NCI-H1694 (cell line): ENCODE measurements at places on chromosomes 13 and 19.

- no peak for DNase-seq
These were observed 802 bp downstream of the CDC37 start for GRCh38 chr19:10402441-10403038.

GRCh38 chr19:39126312-39127187 is 964 bp downstream of the PAK4 start:
- no peak for DNase-seq

DNA sequence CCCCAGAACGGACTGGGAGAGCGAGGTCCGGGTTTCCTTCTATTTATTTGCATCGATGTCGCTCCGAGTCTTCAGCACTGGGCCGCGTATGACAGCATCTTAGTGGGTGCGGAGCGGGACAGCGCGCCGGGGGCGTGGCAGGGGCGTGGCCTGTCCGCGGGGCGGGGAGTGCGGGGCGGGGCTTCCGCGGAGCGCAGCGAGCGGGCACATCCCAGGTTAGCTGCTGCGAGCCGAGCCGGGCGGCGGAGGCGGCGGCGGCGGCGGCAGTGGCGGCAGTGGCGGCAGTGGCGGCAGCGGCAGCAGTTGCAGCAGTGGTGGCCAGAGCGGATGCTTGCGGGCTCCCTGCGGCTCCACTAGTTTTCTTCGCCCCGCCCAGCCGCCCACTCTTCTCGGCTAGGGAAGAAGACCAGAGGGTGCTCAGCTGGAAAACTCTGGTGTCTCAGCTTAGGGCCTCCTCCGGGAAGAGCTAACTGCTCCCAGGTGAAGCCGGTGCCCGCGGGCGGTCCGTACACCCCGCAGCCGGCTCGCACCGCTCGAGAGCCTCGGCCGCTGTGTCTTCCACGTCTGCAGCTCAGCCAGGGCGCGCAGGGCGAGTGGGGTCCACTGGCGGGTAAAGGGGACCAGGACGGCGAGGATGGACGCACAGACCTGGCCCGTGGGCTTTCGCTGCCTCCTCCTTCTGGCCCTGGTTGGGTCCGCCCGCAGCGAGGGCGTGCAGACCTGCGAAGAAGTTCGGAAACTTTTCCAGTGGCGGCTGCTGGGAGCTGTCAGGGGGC is at the start of gene GPC5:
TSS of gene GPC5 (plus strand) at position 209 of the 776 bp plus-strand sequence.
- no peak for DNase-seq

DNA sequence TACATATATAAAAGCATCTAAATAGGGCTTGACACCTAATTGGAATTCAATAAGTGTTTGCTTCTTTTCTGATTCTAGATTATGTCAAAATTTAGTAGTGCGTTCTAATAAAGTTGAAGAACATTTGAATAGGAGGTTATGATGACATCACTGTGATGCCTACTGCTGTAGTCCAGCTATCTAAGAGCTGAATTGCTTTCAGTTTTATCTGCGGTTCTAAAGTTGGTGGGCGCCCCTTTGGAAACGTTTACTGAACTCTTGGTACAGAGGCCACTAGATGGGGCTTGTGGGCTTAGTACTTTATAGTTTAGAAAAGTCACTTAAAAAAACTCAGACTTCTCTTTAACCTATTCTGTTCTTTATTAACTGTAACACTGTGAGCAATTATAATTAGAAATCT is 776.9 kb downstream of the GPC5 start:
- peak; percentile 72 for DNase-seq

DNA sequence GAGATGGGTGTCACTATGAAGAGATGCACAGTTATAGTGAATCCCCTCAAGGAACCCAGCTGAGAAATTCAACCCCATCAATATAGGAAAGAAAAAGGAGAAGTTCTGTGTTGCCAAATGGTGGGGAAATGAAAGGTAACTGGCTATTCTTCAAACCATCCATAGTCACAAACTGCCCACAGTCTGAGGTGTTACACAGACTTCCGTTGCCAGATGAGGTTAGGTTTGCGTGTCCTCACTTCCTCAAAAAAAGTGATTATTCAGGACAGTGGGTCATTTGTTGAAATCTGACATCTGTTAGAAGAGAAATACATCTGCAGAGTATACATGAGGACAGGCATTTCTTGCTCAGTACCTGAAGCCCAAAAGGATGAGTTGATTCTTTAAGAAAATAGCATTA is 9.0 kb downstream of the SIGLEC5 start:
- DNase-seq: no peak

DNA sequence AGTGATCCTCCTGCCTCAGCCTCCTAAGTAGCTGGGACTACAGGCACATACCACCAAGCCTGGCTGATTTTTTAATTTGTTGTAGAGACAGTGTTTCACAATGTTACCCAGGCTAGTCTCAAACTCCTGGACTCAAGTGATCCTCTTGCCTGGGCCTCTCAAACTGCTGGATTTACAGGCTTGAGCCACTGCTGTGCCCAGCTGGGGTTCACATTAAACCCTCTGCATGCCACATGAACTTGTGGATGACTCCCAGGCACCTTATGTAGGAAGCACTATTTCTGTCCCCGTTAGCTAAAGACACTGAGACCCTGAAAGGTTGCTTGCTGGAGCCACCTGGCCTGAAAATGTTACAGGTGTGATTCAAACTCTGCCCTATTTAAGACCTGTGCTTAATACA is 10.5 kb downstream of the MYH14 start:
- DNase-seq: no peak

DNA sequence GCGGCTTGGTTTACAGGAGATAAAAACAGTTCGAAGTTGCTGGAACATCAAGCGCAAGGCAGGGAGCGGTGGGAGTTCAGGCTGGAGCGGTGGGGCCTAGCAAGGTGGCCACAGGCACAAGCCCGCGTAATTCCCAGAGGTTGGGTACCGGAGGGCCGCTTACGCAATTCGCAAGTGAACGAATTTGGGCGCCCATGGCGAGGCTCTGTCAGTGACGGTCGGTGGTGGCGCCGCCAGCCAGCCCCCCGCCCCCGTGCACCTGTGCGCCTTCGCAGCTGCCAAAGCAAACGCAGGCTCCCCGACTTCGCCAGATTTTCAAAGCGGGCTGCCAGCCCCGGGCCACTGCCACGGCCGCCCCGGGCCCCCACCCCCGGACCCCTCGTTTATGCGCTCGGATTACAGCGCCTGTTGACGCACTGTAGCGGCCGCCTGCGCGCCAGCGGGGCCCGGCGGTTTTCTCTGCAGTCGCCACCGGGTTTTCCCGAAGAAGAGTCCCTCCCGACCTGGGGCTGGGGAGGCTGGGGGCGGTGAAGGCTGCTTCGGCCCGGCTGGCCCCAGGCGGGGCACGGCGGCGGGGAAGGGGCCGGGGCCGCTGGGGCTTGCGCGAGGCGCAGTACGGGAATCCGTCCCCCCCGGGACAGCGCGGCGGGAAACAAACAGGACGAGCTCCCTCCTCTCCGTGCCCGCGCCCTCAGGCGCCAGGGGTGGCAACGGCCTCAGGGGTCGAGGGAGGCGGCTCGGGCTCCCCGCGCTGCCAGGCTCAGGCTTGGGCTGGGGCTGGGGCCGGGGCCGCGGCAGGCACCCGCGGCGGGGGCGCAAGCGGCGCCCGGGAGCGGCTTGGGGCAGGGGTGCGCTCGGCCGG is 709 bp downstream of the N4BP2L1 start:
- no peak for DNase-seq

DNA sequence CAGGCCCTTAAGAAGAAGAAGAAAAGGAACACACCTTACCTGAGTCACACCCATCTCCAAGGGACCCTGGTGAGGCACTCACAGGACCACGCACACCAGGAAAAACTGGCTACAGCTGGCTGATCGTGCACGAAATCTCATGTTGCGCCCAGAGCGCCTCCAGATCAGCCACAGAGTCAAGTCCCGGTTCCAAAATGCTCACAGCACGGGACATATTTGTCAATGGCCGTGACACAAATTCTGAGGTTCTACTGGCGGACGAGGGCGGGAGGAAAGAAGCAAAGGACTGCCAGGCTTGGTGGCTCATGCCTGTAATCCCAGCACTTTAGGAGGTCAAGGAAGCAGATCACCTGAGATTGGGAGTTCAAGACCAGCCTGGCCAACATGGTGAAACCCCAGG is 21.5 kb downstream of the SH3GL1 start:
- DNase-seq: no peak

DNA sequence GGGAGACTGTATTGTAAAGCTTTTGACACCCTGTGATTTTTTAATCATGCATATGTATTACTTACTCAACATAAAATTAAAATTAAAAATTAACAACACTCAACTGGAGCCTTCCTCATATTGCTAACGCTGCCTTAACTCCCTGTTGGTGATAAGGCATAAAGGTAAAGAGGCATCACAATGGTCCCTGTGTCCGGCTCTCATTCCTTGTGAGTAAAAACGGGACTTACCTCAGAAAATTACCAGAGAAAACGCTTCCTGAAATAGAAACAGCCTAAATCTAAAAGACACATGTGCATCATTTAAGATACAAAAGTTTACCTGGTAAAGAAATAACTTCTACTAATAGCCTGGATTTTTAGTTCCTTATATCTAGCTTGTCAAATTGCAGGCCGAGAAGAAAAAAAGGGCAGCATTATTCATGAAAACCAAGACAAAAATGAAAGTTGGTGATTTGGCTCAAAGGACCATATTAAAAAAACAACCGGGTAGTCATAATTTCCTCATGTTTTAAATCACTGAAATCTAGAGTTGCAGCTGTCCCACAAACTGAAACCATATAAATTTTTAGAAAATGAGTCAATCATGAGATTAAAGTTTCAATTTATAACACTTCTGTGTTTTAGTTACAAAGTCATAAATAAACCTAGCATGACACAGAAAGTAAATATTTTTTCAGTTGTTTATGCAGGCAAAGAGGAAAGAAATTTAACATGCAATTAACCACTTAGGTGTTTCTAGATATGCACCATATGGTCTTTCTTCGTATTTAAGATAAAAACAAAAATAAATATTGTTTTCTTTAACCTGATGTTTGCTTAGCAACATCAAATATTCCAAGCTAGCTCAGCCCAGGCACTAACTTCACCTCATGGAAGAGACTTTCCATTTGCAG is 94.7 kb downstream of the MIPEP start:
- no peak for DNase-seq

GRCh38 chr19:51460164-51460992 is 2.1 kb upstream of the SIGLEC8 start:
- DNase-seq: no peak

DNA sequence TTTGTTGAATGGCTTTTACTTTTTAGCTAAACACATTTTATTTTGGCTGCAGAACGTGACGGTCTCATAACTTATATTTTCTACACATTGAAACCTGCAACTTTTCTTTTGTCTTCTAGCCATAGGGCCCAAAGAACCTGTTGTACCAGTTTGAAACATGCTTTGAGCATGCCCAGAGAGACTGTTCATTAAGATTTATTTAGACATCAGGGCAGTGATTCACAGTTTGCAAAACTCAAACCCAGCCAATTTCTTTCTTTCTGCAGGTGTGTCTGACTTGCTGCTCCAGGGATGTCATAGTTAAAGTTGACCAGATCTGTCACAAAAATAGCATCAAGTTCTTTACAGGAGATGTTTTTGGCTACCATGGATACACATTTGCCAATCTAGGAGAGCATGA is 22.0 kb downstream of the SAE1 start:
- no peak for DNase-seq

- DNase-seq: no peak
These were observed 32.3 kb downstream of the NFIX start for GRCh38 chr19:13027557-13027956.

- DNase-seq: no peak
These were observed 911.0 kb downstream of the PCDH17 start for GRCh38 chr13:58542530-58542929.

DNA sequence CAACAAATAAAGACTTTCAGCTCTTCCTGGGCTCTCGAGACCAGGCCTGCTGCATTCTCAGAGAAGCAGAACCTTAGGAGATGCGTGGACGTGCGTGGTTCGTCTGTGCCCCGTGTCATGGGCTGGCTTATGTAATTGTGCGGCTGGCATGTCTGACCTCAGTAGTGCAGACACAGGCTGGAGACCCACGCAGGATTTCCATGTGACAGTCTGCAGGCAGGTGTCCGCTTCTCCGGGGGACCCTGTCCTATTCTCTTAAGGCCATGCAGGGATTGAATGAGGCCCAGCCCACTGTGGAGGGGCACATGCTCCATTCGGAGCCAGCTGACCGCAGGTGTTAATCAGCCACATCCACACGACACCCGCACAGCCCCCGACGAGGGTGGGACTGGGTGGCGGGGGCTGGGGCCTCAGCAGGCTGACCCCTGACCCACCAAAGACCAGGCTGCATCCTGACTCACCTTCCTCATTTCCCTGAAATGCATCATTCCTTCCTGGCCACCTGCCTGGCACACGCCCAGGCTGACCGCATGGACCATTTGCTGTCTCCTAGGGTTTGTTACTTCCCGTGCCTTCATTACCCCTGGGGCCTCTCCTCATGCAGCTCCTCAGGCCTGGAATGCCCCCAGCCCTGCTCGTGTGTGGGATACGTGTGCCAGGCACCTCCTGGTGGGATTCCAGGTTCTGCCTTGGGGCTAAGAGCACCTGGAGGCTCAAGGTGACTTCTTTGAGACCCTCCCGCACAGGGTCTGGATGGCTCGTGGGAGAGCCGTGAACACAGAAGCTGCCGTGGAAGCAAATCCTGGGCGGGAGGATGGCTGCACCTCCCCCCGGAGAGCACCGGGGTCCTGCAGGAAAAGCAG is 10.7 kb upstream of the MCF2L start:
- DNase-seq: no peak
